Glomerular endothelial cell (primary cell): ENCODE measurements at places on chromosomes 6 and 20. TPM values are rescaled to one million over a fixed set of nuclear protein-coding genes. Genes with fewer than 3 reads are reported as not detected.

Gene FAM162B
- total RNA-seq = 1.5 and 3.7 TPM in 2 replicates

DNA sequence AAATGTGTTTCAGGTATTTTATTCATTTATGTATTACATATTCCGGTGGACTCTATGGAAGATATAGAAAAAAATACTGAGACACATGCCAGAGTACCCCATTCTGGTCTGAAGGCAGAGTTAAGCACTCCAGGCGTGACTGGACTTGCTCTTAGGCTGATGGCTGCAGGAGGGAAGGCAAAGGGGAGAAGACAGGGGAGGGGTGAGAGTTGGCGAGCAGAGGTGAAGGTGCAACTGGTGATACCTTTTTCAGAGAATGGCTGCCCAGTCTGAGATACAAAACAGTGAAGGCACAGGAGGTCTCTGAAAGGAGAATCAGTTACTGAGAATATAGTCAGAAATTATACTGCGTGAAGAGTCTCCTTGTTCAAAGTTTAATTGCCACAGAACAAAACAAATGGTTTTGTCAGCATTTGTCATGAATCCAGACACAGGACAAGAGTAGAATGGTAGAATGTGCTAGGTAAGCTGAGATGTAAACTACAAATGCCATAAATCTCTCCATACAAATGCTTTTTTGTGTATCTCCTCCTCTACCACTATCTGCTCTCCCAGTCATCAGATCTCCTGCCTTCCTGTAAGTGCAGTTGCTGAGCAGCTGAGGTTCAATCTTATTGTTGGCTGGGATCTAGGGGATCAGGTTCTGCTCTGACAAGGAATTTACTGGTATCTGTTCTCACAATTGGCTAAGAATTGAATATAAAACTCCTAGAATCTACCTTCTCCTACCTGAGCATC is 104.2 kb upstream of the DST start:
- no peak for DNase-seq

- DNase-seq = no peak
Measured at GRCh38 chr6:90154755-90155470, 141.7 kb downstream of the BACH2 start.

GRCh38 chr6:129849456-129849855 is 11.7 kb downstream of the TMEM244 start:
- DNase-seq = peak; percentile 20

GRCh38 chr6:37489697-37490336 is 9.9 kb downstream of the CCDC167 start:
- DNase-seq = no peak

DNA sequence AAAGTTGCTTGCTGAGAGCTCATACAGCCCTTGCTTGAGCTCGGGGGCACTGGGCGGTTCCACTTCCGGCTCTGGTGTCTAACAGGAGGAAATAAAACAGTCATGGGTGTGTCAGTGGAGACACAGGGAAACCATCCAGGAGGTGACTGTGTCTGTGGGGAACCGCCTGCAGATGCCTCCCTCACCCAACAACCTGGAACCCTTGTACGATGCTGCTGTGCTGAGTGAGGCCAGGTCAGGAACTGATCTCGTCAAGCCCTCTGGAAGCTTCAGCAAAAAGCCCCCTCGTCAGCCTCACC is 15.5 kb downstream of the TXNDC5 start:
- DNase-seq = no peak

DNA sequence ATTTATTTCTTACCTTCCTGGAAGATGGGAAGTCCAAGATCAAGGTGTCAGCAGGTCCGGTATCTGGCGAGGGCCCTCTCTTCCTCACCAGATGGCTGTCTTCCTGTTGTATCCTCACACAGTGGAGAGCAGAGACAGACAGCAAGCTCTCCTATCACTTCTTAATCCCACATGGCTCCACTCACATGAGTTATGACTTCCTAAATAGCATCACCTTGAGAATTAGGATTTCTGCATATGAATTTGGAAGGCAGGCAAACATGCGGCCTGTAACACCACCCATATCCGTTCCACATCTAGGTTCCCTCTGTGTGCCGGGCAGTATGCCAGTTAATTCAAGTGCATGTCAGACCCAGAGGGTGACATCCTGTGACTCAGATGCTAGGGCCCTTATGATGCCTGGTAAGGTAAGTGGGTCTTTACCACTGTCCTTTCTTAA is 2.1 kb downstream of the RAET1E start:
- peak; percentile 37 for DNase-seq

GRCh38 chr20:19897891-19898290 is 119.3 kb upstream of the NAA20 start:
- no peak for DNase-seq
